ENCODE measurements at places on chromosomes 7 and 10.
A peak's percentile ranks its signal among the peaks of the same experiment; 100 is the strongest.

- no peak for DNase-seq
Measured at GRCh38 chr10:34374356-34375045, 440.6 kb downstream of the PARD3 start.

GRCh38 chr7:38478404-38478803 is 152.8 kb downstream of the AMPH start:
- DNase-seq = no peak

DNA sequence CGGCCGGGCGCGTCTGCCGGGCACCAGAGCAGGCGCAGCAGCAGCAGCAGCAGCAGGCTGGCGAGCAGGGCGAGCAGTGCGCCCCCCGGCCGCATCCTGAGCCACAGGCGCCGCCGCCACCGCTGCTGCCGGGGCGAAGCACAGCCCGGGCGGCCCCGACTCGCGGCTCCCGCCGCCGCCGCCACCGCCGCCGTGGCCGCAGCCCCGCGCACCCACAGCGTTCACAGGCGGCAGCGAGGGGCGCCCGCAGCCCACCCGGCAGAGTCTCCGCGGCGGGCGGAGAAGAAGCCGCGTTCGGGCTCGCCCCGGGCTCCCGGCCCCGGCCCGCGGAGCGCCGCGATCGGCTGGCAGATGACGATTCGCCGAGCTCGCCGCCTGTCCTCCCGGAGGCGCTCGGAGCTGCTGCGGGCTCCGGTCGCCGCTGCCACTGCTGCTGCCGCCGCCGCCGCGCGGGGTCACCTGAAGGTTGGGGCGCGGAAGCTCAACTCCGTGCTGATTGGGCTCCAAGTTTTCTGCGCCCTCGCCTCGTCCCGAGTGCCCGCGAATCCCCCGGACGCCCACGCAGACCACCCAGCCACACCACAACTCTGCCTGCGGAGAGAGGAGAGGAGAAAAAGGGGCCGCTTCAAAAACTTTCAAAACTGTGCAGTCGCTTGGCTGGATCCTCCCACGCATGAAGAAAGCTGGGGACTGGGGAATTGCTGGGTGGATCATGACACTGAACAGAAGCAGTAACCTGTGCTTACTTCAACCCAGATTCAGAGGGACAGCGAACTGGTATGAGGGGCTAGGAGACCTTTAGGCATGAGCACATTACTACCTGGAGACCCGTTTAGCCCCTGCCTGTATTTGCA is at the start of gene ST8SIA6:
Gene ST8SIA6 (minus strand): TSS at position 435 of the 854 bp plus-strand sequence. CDS start 340 bp downstream, at position 95.
- DNase-seq = peak; percentile 38

DNA sequence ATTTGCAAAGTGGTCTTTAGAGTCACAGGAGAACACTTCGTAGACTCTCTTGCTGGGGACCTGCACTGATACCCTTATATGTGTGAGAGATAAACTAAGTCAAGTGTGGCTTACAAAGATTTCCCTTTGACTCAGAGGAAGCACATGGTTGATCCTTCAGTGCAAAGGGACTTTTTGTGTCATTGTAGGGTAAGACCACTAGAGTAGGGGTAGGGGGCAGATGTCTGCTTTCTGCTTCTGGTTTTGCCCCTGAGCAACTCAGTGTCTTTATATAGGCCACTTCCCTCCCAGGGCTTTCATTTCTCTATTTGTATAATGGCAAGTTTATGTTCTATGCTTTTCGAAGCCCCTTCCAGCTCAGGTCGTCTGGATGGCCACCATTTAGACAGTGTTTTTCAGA is 281.7 kb downstream of the SORCS3 start:
- no peak for DNase-seq

- DNase-seq = no peak
Measured at GRCh38 chr7:1943326-1943725, 273.2 kb downstream of the ELFN1 start.

DNA sequence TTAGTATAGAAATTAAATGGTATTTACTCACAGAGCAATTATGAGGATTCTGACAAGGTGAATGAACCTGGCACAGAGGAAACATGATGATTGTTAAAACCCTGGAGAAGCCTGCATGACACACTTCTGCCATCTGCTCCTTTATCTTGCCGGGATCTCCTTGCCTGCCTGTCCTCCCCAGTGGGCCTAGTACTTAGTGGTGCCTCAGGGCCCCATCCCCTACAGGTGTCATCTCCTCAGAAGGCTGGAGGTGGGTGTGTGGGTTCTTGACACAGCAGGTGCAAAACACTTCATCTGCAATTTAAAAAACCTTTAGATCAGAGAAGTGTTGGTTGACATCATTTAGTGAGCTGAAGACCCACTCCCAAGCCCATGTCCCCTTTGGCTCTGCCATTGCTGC is 261.2 kb downstream of the ADRA2A start:
- no peak for DNase-seq

- no peak for DNase-seq
Measured at GRCh38 chr10:1782841-1783240, 45.5 kb upstream of the ADARB2 start.

All from stimulated activated CD4-positive, alpha-beta T cell treated with anti-CD3 and anti-CD28 coated beads, Interleukin-4, amount 100 ng/mL, for 24 hours (primary cell).